Astrocyte (in vitro differentiated cells and primary cell): ENCODE measurements at places on chromosomes 3 and 15.

DNA sequence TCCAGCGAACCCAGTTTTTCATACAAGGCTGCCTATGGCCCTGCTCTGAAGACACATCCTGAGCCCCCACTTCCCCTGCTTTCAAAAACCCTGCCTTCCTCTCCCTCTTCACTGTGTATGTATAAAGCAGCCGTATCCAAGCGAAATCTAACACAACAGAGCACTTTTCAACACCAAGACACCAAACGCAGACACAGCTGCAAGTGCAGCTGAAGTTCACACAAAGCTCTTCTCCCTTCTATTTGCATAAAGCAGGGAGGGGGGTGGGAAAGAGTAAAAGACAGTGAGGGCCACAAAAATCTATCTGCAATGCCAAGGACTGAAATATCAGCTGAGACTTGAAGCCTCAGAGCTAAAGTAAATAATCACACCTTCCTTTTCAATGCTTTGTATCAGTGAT lies 35.1 kb upstream of the CSPG5 start:
- peak; percentile 27 for DNase-seq

- DNase-seq = no peak
Measured at GRCh38 chr15:58454950-58455401, 23.2 kb downstream of the LIPC start.

DNA sequence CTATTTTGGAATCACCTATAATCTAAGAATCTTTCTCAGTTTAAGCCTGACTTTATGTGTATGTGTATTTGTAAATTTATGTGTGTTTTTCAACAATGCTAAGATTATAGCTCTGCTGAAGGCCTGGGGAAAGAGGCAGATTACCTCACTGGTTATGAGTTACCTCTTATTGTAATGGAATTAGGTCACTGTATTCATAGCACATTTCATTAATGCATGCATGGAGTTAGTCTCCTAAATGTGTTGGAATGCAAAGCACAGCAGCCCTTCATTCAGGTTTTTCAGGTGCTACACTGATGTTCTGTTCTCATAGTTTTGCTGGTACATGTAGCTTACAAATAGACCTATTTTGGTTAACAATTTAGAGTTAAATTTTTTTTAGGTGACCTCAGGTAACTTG lies 9.5 kb downstream of the GPR87 start:
- no peak for DNase-seq

DNA sequence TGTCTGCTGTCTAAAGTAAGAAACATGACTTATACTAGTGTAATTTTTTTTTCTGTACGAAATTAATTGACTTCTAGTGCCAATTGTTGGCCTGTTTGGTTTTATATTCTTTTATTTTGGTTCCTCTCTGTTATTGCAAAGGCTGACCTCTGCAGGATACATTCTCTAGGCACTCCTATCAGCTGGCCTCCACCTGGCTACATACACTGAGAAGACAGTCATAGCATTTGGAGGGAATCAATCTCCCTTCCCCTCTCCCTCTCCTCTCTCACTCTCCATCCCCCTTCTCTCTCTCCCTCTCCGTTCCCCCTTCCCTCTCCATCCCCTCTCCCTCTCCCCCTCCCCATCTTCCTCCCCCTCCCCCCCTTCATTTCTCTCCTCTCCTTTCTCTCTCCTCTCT lies 116.7 kb downstream of the MCTP2 start:
- no peak for DNase-seq

DNA sequence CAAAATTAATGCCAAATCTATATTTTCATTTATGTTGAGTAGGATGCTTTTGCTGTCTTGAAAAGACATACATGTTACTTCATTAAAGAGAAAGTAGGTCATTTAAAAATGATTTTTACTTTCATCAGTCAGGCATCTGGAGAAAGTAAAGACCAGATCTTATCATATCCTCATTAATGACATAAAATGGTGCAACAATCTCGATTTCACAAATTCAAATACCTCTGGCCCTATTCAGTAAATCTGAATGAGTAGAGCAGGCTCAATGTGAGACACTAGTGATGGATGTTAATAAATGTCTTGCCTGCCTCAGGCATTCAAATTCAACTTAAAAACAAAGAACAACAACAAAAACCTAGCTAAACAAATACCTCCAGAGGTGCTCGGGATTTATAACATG lies 714.1 kb downstream of the NAALADL2 start:
- no peak for DNase-seq
